Ecto neural progenitor cell (in vitro differentiated cells): ENCODE measurements at places on chromosomes 11 and 22.
A peak's percentile ranks its signal among the peaks of the same experiment; 100 is the strongest.

GRCh38 chr11:27968461-27968860, 139.5 kb downstream of the KIF18A start:
- DNase-seq = no peak

DNA sequence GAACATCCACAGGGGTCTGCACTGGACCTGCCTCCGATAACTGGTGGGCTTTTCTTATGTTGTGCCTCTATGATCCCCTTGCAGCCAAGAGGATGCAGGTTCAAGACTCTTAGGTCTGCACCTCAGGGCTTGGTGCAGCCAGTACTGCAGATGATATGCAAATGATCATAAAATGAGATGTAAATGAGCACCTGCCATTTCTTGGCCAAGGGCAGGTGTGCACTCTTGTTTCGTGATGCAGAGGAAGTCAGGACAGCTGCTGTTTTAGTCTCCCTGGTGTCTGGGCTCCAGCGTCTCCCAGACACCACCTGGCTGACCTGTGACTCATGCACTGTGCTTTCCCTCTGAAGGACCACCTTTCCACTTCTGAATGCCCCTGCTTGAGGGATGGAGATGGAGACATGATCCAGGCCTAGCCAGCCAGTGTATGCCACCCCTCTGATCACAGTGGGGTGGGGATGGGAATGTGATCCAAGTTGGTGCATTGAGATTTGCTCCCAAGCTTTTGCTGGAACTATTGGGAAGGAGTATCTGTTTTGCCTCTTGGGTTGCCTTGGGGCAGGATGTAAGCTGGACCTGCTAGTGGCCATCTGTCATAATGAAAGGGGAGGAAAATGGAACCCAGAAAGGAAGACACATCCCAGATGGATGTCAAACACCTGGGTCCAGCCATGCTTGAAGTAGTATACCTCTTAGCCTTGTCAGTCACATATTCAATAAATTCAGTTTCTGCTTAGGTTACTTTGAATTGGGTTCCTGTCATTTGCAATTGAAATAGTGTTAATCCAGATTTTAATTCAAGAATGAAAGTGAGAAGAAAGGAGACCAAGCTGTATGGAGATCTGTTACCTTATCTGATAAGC, 3.3 kb upstream of the KCNJ11 start:
- no peak for DNase-seq

DNA sequence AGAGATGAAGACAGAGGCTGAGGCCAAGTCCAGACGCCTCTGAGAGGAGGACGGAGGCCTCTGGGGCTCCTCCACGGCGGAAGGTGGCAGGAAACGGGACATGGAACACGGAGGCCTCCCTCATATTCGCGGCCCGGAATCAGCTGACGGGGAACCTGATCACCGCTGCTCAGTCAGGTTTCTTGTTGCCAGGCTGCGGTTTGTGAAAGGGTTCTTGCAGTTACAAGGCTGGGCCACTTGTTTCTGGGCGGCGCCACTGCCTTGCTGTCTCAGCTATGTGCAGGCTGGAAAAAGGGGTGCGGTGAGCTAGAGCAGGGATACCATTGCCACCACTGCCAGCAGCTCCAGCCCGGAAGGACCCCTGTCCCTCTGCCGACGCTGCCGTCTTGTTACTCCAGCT, 10.0 kb upstream of the MMP1 start:
- DNase-seq = peak; percentile 72

GRCh38 chr11:69436041-69436982, 45.2 kb upstream of the LINC01488 start:
- DNase-seq = no peak
